Smooth muscle cell of trachea (primary cell): ENCODE measurements at places on chromosomes 5 and 9. TPM values are rescaled to one million over a fixed set of nuclear protein-coding genes. Genes with fewer than 3 reads are reported as not detected.

AQP3 gene
- 2.6 and 21.2 TPM in 2 replicates for total RNA-seq

GRHPR gene
- 107 and 139 TPM in 2 replicates for total RNA-seq

FUT7 gene
- total RNA-seq = not detected in 2 replicates

IQGAP2 gene
- total RNA-seq = 6.1 and 15.1 TPM in 2 replicates

TNFSF15 gene
- total RNA-seq = 0.44 and 0.99 TPM in 2 replicates

PTGES2 gene
- total RNA-seq = 62.0 and 63.5 TPM in 2 replicates

FUBP3 gene
- total RNA-seq = 32.0 and 43.0 TPM in 2 replicates

ZNF618 gene
- total RNA-seq = 10.4 and 12.9 TPM in 2 replicates

PGM5 gene
- total RNA-seq = 88.8 and 110 TPM in 2 replicates

PIP5K1B gene
- not detected in 2 replicates for total RNA-seq

RORB gene
- 0.87 and 1.5 TPM in 2 replicates for total RNA-seq

SYK gene
- not detected in 2 replicates for total RNA-seq

GAS1 gene
- total RNA-seq = 37.4 and 58.1 TPM in 2 replicates

APBA1 gene
- 14.7 and 21.0 TPM in 2 replicates for total RNA-seq

NR2F1-AS1 gene
- total RNA-seq = 22.1 and 31.4 TPM in 2 replicates

KCNMB1 gene
- total RNA-seq = not detected in 2 replicates

C5orf58 gene
- total RNA-seq = not detected in 2 replicates

CYSRT1 gene
- total RNA-seq = 0.44 and 1.7 TPM in 2 replicates

TARS1 gene
- 168 and 250 TPM in 2 replicates for total RNA-seq

GCNT4 gene
- total RNA-seq = 1.6 and 2.3 TPM in 2 replicates

LCN1 gene
- not detected in 2 replicates for total RNA-seq
